ENCODE measurements at places on chromosomes 11 and 22.

GRCh38 chr11:73152861-73153483 is 10.9 kb upstream of the FCHSD2 start:
- no peak for DNase-seq

DNA sequence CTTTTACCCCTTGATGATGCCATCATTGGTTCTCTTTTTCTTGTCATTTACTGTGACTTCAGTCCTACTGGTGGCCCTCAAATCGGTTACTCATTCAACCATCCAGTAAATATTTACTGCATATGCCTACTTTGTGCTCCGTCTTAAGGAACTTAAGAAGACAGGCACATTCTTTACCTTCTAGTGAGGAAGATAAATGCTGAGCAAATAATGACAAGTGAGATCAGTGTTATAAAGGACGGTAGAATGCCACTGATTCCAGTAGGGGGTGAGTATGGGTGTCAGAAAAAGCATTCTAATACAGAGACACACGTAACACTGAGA is 1.6 kb downstream of the ANKRD42 start:
- DNase-seq: no peak

GRCh38 chr11:126305699-126306098 is 1.8 kb downstream of the DCPS start:
- DNase-seq: no peak

DNA sequence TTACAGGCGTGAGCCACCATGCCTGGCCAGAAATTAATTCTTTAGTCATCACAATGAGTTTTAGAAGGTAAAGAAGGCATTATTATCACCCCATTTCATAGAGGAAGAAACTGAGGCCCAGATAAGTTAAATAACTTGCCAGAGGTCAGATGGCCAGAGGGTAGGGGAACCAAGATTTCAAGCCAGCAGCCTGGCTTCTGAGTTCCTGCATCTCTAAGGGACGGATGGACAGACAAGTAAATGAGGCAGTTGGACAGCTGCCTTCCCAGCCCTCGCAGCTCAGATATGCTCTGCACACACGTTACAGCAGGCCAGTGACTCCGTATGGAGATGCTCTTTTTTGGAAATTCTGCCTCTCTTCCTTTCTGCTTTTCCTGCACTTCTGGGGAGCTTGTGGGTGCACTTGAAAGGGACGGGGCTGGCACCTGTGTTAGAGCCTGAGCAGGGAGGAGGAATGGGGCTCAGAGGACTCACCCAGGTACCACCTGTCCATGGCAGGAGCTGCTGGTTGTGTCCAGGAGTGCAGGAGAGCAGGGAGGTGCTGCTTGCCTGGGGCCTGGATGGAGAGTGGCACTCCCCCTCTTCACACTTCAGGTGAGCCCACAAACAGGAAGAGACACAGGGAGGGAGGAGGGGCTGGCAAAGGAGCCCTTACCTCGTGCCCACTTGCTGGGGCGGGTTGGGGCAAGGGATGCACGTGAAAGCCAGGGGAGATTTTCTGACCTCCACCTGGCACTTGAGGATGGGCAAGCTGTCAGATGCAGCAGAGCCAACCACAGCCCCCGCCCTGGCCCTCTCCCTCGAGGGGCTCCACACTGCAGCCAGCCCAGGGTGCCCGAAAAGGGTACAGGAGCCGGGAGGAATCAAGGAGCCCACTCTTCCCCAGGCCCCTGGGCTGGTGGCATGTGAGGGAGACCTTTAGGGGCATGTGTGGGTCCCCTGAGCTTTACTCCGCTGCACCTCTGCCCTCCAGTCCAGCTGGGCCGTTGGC is 3.3 kb upstream of the FXYD2 start:
- no peak for DNase-seq

DNA sequence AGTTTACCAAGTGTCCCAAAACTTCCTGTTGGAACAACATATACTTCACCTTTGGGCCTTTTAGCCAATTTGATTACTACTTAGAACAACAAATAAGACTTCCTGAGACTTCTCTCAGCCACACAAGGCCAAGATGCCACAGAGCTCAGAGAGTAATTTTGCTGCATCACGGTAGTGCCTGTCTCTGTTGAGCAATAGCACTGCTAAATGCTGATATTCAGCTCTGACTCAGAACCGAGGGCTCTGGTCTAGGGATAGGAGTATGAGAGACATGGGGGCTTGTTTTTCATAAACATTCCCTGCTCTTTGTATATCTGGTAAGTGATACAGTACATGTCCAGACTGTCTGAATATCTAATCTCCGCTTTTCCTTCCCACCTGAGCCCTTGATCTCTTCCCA is 260.4 kb upstream of the ARHGAP20 start:
- DNase-seq: no peak

GRCh38 chr11:126322996-126323395 is 19.1 kb downstream of the DCPS start:
- no peak for DNase-seq

DNA sequence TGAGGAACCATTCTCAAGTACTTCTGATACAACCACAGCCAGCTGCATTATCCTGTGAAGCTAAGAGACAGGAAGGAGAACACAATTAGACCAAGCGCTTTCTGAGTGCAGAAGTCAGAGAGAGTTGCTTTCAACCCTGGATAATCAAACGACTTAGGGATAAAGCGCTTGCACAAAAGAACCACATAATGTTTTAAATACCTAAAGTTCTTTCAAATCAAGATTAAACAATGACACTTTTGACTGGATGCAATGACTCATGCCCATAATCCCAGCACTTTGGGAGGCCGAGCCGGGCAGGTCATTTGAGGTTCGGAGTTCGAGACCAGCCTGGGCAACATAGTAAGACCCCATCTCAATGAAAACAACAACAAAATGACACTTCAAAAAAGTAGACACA is 145.1 kb downstream of the SWAP70 start:
- no peak for DNase-seq

DNA sequence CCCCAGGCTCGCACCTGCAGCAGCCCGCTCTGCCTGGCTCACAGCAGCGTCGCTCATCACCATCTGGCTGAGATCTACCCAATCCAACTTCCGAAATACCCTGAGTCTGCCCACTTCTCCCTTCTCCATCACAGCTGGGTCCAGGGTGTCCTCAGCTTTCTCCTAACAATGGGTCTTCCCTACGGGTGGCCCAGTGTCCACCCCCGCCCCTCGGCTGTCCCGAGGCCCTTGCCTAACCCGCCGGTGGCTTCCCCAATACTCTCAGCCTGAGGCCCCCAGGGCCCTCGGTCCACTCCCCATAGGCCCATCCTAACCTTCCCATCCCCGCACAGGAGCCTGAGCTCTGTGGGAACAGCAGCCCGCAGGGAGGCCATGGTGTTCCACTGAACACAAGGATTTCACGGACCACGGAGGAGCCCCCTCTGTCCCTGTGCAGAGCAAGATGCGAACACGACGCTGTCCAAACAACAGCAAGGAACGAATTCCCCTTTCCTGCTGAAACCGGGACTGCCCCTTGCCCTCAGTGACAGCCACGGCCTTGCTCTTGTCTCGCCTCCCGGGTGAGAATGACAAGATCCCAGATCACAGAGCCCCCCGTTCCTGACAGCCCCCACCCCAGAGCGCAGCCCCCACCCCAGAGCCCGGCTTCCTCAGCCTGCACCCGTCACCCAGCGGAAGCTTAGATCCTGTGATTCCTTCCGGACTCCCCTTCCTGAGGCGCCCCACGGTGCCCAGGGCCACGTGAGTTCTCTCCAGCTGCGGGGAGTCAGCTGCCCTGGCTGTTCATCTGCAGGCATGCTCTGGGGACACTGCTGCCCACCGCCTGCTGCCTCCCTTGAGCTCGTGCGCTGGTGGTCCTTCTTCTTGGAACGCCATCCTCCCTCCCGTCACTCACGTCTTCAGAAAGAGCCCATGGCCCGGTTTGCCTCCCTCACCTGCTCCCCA is 48.8 kb upstream of the CARS1 start:
- no peak for DNase-seq

GRCh38 chr22:20514658-20515406 is 7.4 kb downstream of the MED15 start:
- no peak for DNase-seq
